Stimulated activated CD4-positive, alpha-beta T cell treated with anti-CD3 and anti-CD28 coated beads, TNF-alpha, amount 100 ng/mL, for 1 hour (primary cell): ENCODE measurements at places on chromosomes 1 and 21.
A peak's percentile ranks its signal among the peaks of the same experiment; 100 is the strongest.

GRCh38 chr21:41843584-41843983, 35.6 kb downstream of the PRDM15 start:
- DNase-seq = no peak

GRCh38 chr1:112083487-112083886, 94.0 kb upstream of the KCND3 start:
- DNase-seq = no peak

- DNase-seq = no peak
Measured at GRCh38 chr1:157498736-157499090, 53.6 kb downstream of the FCRL5 start.

DNA sequence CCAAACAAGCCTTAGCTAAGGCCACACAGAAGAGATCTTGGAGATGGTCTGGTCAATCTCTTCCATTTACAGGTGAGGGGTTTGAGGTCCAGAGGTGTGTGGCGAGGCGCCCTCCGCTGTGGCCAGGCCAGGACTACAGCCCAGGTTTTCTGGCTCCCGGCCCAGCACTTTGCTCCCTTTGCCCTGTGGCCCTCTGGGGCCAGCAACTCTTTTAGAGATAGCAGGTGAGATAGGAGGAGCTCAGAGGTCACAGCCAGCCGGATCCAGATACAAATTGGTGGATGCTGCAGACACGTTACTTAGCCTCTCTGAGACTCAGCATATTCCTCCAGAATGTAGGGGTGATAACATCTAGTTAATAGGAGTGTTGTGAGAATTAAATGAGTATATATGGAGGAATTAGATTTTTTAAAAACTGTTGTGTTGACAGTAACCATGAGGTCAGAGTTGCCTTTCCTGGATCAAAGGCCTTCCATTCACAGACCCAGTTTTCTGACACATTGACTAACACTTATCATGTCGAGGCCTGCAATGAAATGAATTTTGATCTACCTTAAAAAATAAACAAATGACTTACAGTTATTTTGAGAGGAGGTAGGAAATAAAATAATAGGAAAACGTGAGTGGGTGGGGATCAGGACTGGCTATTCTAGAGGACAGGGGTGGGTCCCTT, 16.6 kb downstream of the TEX35 start:
- DNase-seq = no peak

DNA sequence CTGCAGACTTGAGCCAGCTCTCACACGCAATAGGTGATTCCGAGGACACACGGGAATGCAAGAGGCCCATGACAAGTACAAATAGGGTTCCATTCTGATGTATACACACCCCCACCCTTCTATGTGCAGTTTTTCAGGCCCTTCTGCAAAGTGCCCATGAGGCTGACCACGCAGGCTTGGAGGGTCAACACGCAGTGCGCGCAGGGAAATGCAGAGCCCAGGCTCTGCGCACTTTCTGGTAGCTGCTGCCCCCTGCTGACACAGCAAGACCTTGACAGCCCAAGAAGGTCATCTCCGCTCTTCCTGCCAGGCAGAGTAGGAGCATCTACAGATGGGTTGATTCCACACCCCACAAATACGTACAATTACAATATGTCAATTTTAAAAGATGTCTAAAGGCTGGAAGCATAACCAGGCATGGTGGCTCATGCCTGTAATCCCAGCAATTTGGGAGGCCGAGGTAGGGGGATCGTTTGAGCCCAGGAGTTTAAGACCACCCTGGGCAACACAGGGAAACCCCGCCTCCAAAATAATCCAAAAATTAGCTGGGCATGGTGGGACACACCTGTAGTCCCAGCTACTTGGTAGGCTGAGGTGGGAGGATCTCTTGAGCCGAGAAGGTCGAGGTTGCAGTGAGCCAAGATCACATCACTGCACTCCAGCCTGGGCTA, 18.5 kb downstream of the SH3BP5L start:
- peak; percentile 47 for DNase-seq

DNA sequence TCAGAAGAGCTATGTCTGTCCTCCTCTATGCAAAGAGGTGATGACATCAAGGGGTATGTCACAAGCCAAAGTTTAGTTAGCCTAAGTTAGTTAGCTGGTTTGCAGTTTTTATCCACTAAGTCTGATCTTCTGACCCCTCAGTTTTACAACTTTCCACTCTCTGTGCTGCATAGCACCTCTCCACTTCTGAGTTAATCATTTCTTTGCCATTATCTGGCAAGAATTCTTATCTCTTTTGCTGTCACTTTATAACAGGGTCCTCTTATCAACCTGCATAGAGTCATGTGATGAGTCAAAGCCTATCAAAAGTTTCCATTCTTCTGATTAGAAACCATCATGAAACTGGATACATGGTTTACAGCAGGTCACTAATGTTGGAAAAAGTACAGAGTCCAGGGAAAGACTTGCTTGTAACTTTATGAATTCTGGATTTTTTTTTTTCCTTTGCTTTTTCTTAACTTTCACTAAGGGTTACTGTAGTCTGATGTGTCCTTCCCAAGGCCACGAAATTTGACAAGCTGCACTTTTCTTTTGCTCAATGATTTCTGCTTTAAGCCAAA, at the start of gene NR5A2:
TSS of gene NR5A2 (plus strand) at position 447 of the 560 bp plus-strand sequence. CDS start 138 bp downstream, outside the sequence.
- no peak for DNase-seq

- no peak for DNase-seq
Measured at GRCh38 chr1:235910357-235911299, 43.9 kb upstream of the LYST start.

DNA sequence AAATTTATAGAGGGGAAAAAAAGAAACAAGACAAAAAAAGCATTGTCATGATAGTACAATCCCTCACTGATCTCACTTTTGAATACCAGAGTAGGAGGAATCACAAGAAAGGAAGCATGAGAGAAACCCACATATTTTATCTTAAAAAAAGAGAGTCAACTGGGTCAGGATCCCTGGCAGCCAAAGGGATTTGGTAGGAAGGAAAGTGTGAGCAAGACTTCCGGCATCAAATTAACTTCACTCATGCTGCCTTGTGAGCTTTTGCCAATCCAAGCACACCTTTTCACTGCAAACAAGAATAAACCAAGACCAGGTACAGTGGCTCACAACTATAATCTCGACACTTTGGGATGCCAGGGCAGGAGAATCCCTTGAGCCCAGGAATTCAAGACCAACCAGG, 53.1 kb downstream of the SLC9C2 start:
- DNase-seq = no peak
